Activated CD8-positive, alpha-beta T cell treated with anti-CD3 and anti-CD28 coated beads for 36 hours (primary cell): ENCODE measurements at places on chromosomes 5 and 9. TPM values are rescaled to one million over a fixed set of nuclear protein-coding genes. Genes with fewer than 3 reads are reported as not detected.

DNA sequence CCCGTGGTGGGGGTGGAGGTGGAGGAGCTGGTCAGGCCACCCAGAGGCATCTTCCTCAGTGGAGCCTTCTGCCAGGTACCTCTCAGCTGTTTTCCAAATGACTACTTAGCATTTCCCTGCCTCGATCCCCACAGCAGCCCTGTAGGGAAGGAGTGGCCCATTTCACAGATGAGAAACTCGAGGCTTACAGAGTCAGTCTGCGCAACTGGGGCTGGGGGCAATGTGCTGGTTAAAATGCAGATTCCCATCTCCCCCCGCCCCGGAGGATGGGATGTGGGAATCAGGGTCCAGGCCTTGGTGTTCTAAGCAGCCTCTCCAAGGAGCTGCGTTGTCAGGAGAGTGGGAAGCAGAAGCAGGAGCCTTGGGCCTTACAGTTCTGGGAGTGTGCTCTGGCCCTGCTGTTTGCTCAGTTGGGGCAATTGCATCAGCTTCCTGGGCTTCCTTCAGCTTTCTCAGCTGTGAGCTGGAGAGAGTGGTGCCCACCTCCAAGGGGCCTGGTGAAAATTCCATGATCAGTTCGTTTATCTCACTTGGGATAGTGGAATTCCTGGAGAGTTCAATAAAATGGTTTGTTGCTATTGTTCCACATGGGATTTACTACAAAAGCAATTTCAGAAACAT lies 19.4 kb downstream of the ERGIC1 start:
- H3K4me1 ChIP-seq: peaks cover 62% of the 10 kb centered on the region
- no peaks in the 10 kb centered on the region for H3K27me3 ChIP-seq
- H3K27ac ChIP-seq: peak overlapping the region; percentile 86
- H3K36me3 ChIP-seq: peaks cover 3% of the 10 kb centered on the region
- H3K4me3 ChIP-seq: no peak overlapping the region

DNA sequence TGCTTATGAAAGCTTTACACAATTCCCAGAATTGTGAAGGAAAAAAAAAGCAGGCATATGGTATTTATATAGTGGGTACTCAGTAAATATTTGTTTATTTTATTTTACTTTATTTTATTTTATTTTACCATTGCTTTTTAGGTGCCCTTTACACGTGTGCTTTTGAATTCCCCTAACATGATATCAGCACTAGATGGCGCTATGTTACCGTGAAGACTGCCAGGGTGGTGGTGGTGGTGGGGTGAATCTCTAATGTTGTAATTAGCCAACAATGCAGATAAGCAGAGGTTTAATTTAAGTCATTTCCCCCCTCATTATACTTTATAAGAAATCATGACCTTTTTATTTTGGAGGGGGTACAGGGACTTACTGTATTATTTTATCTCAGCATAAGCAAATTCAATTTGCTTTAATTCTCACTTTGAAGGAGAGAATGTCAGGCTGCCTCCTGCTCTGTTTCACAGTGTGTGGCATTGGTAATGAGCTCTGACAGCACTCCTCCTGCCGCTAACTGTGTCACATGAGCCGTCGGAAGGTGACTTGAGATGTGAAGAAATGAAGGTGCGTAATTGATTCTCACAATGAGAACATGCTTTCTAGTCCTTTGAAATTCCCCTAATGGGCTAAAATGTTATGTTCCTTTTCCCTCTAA lies 165.6 kb downstream of the YTHDC2 start:
- no peaks in the 10 kb centered on the region for H3K27me3 ChIP-seq
- DNase-seq: peak; percentile 45
- no peak overlapping the region for H3K27ac ChIP-seq
- H3K4me1 ChIP-seq: no peaks in the 10 kb centered on the region
- H3K4me3 ChIP-seq: no peak overlapping the region

GRCh38 chr5:126925482-126925881 lies 104.9 kb downstream of the MARCHF3 start:
- DNase-seq: no peak
- H3K36me3 ChIP-seq: no peaks in the 10 kb centered on the region

Gene GPR21
- 0.45 TPM for total RNA-seq

GRCh38 chr9:128136816-128137793 lies 9.6 kb upstream of the PTGES2 start:
- no peaks in the 10 kb centered on the region for H3K36me3 ChIP-seq
- peaks cover 2% of the 10 kb centered on the region for H3K27me3 ChIP-seq
- DNase-seq: no peak
- H3K4me3 ChIP-seq: no peak overlapping the region
- H3K27ac ChIP-seq: no peak overlapping the region

- no peaks in the 10 kb centered on the region for H3K36me3 ChIP-seq
- no peaks in the 10 kb centered on the region for H3K4me1 ChIP-seq
- no peak overlapping the region for H3K27ac ChIP-seq
These were observed 435.3 kb downstream of the NR2F1-AS1 start for GRCh38 chr5:93145767-93146166.

DNA sequence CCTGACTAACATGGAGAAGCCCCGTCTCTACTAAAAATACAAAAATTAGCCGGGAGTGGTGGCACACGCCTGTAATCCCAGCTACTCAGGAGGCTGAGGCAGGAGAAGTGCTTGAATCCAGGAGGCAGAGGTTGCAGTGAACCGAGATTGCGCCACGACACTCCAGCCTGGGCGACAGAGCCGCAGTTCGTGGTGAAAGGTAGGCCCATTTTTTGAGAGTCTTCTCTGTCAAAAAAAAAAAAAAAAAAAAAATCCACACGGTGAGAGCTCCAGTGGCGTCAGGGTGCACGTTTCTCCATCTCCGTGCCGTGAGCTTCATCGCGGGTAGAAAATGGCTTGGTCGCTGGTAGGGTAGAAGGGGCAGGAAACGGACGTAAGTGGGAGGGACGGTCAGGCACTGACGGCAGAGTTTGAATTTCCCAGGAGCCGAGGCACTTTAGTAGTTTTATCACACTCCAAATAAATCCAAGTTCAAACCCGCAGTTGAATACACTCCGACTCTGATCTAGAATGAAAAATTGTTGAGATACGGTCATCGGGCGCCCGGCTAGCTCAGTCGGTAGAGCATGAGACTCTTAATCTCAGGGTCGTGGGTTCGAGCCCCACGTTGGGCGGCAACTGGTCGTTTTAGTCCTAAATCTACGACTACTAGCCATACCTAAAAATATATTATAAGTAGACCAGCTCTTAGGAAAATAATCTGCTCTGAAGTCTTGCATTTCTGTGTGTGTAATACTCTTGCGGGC lies 2.4 kb upstream of the TRIM7 start:
- peaks cover 7% of the 10 kb centered on the region for H3K36me3 ChIP-seq
- H3K4me1 ChIP-seq: peaks cover 36% of the 10 kb centered on the region
- H3K27me3 ChIP-seq: peaks cover 28% of the 10 kb centered on the region
- H3K4me3 ChIP-seq: peak overlapping the region; percentile 89

DNA sequence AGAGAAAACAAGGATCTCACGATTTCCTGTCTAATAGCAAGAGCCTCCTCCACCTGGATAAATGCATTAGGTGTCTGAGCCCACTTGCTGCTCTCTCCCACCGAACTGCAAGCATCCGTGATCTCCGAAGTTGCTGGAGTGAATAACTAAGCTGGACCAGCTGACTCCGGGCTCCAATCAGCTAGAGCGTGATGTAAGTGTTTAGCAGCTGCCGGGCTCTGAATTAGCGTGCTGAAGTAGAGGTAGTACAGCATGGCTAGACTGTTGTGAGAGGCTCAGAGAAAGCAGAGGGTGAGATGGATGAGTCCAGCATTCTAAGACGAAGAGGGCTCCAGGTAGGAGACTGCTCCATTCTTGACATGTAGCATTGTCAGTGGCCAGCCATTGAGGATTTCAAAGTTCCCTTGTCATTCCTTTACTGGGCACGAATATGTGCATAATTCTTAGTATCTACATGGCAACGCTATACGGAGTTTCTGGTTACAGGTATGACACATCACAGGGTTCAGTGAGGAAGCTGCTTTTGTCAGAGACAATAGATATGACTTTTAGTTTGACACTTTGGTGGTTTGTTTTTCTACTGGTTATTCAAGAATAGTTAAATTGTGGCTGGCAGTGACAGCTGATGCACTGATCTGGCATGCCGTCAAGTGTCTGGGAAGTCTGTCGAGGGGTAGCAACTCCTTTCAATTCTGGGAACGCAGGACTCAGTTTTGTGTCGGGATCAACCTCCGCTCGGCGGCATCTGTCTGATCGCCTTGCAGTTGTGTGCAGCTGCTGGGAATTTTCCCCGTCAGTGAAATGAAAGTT lies 232.6 kb downstream of the MAST4 start:
- no peaks in the 10 kb centered on the region for H3K36me3 ChIP-seq
- H3K27me3 ChIP-seq: peaks cover 39% of the 10 kb centered on the region
- peak; percentile 87 for DNase-seq
- H3K4me3 ChIP-seq: peak overlapping the region; percentile 83
- peak overlapping the region; percentile 82 for H3K27ac ChIP-seq
- peaks cover 23% of the 10 kb centered on the region for H3K4me1 ChIP-seq

Gene HAVCR2
- 34.6 TPM for total RNA-seq

DNA sequence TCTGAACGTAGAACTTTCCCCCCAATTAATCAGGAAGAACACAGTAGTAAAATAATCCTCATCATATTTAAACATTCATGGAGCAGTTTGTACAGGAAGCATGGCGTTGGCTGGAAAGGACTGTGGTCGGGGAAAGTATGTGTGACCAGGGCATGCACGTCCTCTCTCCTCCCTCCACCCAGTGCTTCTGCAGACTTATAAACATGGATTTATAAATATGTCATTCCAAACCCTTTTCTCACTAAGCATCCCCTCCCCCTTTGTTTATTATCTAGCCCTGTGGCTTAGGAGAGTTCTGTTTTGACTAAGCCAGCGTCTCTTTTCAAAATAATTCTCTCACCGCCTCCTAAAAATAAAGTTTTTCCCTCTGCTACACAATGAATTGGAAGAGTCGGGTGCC lies 70.4 kb upstream of the DAP start:
- H3K27ac ChIP-seq: no peak overlapping the region
- H3K27me3 ChIP-seq: peaks cover 2% of the 10 kb centered on the region
- no peak for DNase-seq
- H3K4me3 ChIP-seq: no peak overlapping the region
- no peaks in the 10 kb centered on the region for H3K36me3 ChIP-seq

GRCh38 chr5:179860301-179860700 lies 1.7 kb upstream of the MRNIP start:
- no peak for DNase-seq
- no peaks in the 10 kb centered on the region for H3K27me3 ChIP-seq
- H3K27ac ChIP-seq: no peak overlapping the region
- peaks cover 14% of the 10 kb centered on the region for H3K4me1 ChIP-seq
- H3K4me3 ChIP-seq: peak overlapping the region; percentile 85

GRCh38 chr5:135986401-135986800 lies 31.6 kb upstream of the LECT2 start:
- DNase-seq: no peak
- H3K27ac ChIP-seq: no peak overlapping the region
- H3K27me3 ChIP-seq: peaks cover 7% of the 10 kb centered on the region

Gene SIT1
- total RNA-seq: 99.9 TPM

DNA sequence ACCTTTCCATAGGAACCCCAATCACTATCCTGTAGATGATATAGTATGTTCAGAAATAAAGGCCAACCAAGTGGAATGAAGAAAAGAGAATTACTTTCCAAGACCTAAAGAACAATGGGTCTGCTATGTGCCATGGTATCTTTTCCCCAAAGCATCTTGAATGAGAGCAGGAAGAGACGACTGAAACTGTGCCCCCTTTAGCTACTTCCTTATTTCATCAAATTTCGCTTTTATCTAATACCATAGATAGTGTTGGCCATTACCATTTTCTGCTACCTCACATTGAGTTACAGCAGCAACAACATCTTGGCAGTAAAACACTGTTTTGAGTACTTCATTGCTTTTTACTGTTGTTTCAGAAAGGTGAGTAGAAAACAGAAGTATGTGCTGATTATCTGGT lies 266.6 kb downstream of the CD180 start:
- peaks cover 9% of the 10 kb centered on the region for H3K27me3 ChIP-seq
- no peak overlapping the region for H3K27ac ChIP-seq
- no peaks in the 10 kb centered on the region for H3K4me1 ChIP-seq
- H3K4me3 ChIP-seq: no peak overlapping the region
- DNase-seq: no peak

Gene HTR1A
- total RNA-seq: not detected

Gene FCN2
- not detected for total RNA-seq

Gene GRXCR2
- total RNA-seq: not detected

Gene GDA
- not detected for total RNA-seq

Gene SPATA31A7
- not detected for total RNA-seq

Gene MAP3K1
- total RNA-seq: 17.0 TPM

- no peak overlapping the region for H3K27ac ChIP-seq
- H3K27me3 ChIP-seq: peaks cover 6% of the 10 kb centered on the region
- H3K4me1 ChIP-seq: no peaks in the 10 kb centered on the region
- no peak for DNase-seq
- no peak overlapping the region for H3K4me3 ChIP-seq
- no peaks in the 10 kb centered on the region for H3K36me3 ChIP-seq
These were observed 68.8 kb downstream of the KIF4B start for GRCh38 chr5:155082401-155082800.

Gene GAS1
- 0.11 TPM for total RNA-seq
